ENCODE measurements at places on chromosomes 1 and 21.

DNA sequence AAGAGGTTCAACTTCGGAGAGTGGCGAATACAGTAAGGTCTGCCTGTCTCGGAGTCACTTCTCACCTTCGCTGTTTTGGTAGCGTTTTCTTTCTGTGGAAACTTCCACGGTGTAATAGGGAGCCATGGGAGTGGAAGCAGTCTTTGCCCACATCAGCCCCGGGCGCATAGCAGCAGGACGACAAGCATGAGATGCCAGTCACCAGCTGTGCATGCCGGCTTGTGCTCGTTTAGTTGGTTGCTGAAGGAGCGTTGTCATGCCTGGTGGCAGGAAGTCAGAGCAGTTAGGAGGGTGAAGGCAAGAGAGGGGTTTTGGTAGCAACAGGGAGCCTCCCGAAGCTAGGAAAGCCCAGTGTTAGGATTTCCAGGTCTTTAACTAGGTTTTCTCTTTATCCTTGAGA, 58.8 kb downstream of the MRPS6 start:
- no peak for DNase-seq

GRCh38 chr1:63902844-63903589, 129.2 kb downstream of the ROR1 start:
- no peak for DNase-seq

DNA sequence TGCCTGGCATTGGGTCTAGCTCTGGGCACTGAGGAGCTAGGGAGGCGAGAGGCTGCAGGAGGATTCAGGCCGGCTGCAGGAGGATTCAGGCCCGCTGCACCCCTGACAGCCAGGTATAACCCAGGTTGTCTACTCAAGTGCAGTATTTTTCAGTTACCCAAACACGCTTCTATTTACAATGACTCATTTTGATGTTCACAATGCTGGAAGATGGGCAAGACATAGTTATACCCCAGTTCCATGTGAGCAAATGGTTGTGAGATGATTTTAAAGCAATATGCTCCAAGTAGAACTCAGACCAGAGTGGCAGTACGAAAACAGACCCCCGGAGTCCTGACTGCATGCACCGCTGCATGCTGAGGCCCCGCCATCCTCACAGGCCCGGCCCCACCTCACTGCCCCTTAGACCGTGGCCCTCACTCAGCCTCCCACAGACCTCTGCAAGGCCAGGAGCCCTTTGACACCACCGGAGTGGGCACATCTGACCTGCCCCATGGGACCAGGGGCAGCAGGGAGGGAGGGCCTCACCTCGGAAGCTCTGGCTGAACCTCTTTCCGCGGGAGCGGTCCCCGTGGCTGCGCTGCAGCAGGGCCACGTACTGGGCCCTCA, 553 bp downstream of the LEFTY1 start:
- no peak for DNase-seq

DNA sequence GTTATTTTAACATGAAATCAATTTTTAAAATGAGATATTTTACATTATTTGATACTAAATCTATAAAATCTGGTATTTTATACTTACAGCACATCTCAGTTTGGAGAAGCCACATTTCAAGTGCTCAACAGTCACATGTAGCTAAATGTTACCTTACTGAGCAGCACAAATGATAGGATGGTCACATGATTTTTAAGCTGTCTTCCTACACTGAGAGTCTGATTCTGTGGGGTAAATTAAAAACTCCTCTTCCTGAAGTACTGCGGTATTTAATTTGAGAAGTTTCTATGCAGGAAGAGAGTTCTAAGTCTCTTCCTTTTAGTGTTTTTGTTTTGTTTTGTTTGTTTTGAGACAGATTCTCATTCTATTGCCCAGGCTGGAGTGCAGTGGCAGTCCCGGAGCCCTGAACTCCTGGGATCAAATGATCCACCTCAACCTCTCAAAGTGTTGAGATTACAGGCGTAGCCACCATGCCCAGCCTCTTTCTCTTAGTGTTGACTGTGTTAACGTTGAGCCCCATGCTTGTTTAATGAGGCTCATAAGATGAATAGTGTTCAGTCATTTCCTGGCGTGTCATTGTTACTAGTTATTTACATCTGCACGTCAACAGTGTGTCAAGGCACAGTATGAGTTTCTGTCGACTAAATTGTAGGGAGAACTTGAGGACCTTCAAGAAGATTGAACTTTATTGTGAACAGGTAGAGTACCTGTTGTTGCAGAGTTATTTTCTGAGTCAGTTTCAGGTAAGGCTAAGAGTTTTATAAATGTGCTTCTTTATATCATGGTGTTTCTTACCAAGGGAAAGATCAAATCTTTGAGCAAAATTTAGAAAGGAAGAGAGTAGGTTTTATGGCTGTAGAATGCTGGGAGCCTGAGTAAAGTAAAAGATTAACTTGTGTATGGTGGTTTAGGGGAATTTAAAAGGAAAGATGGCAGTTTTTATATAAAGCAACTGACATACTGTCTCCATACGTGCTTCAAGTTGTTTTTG, 3.3 kb downstream of the CNST start:
- DNase-seq = no peak

GRCh38 chr1:184425449-184426277, 38.8 kb downstream of the C1orf21 start:
- no peak for DNase-seq

DNA sequence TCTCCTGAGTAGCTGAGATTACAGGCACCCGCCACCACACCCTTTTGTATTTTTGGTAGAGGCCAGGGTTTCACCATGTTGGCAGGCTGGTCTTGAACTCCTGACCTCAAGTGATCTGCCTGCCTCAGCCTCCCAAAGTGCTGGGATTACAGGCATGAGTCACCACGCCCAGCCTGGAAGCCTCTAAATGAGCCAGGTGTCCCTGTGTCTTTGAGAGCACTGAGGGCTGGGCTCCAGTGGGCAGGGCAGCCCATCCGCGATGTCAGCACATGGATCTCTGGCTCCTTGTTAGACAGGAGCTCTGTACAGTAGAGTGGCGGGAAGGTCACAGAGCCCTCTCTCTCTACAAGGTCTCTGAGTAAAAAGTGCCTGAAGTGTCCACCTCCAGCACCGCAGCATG, 124.3 kb downstream of the PGBD5 start:
- no peak for DNase-seq

- no peak for DNase-seq
These were observed 195.1 kb upstream of the SAMSN1 start for GRCh38 chr21:14741256-14741655.

All from stimulated activated CD8-positive, alpha-beta memory T cell treated with anti-CD3 and anti-CD28 coated beads, Interleukin-4, amount 100 ng/mL, for 1 hour (primary cell).